Activated CD4-positive, CD25-positive, alpha-beta regulatory T cell treated with anti-CD3 and anti-CD28 coated beads, Interleukin-2, amount 50 U/mL, for 72 hours (primary cell): ENCODE measurements at places on chromosomes 3 and 15.

DNA sequence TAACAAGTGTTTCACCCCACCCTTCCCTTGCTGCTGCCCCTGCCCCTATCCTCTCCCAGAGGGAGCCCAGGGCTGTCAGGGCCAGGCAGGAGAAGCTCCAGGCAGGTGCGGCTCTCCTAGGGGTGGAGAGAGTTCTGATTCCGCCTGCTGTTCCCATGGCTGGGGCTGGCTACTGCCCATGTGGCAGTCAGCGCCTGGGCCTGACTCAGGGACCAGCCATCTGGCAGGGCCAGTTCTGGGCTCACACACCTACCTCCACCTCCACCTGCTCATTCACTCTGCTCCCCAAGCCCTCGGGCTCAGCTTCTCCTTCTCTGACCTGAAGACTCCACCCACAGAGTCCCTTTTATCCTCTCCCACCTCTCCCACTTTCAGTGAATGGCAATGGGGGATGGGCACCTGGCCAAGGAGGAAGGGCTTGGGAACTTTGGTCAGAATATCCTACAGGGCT is 23.4 kb downstream of the AMOTL2 start:
- DNase-seq: no peak

DNA sequence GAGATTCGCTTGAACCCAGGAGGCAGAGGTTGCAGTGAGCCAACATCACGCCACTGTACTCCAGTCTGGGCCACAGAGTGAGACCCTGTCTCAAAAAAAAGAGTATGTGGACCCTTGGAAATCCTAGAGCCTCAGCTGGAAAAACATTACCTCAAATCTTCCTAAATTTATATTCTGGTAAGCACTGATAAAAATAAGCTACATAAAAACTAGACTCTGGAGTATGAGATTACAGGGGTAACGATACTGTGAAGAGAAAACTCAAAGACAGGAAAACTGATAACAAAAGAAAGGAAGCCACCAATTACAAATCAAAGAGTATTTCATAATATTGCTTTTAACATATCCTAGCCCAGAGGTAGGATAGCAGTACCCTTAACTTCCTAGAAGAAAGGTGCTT is 30.3 kb downstream of the SETD2 start:
- no peak for DNase-seq

DNA sequence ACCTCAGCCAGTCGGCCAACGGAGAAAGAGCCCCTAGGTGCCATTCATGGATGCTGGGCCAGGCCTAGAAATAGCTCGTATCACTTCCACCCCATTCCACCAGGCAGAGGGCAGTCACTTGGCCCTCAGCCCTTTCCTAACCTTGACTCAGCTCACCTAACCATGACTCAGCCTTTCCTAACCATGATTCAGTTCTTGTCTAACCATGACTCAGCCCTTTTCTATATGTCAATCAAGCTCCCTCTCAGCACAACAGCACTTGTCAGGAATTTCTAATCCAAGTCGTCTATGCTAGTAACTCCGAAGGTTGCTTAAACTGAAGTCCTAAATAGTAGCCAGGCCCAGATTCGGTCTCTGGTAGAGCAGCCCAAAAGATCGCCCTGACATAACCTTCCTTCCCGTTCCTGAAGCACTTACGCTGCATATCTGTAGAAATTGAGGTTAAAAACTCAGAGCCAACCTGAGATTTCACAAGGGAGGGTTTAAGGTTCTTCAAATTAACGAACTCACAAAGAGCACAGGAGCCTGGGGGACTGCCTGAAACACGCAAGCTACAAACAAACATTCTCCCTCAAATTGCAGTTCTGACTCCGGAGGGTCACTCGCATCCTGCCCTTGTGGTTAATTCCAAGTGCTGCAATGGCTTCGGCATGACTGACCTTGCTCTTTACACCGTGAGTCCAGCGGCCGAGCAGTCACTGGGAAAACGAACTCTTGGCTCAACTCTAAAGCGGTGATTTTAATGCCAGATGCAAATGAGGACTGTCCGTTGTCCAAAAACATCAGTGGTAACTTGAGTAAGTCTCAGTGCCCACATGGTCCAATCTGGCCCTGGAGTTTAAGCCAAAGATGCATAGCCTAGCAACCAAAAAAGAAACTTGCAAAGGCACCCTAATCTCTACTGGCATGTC is 99.9 kb downstream of the ADAMTS17 start:
- DNase-seq: no peak

DNA sequence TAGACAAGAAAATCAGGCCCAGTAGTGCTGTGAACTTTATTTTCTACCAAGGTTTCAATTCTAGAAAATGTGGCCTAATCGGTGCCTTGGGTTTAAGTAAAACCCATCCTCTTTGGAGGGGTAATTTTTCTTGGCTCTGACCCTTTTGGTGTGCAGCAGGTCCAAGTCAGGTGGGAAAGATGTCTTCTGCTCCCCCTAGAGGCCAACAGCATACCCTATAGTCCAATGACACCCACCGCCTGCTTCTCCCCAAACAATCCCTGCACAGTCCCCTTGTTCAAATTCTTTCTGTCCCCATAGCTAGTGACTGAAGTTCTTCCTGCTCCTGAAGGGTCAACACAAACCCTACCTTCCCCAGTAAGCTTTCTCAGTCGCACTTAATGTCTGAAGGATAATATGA is 261.8 kb upstream of the GOLGA6L4 start:
- no peak for DNase-seq

- no peak for DNase-seq
Measured at GRCh38 chr15:52233405-52233804, 42.2 kb upstream of the GNB5 start.

GRCh38 chr3:5001135-5001534 is 21.9 kb downstream of the BHLHE40 start:
- peak; percentile 7 for DNase-seq

DNA sequence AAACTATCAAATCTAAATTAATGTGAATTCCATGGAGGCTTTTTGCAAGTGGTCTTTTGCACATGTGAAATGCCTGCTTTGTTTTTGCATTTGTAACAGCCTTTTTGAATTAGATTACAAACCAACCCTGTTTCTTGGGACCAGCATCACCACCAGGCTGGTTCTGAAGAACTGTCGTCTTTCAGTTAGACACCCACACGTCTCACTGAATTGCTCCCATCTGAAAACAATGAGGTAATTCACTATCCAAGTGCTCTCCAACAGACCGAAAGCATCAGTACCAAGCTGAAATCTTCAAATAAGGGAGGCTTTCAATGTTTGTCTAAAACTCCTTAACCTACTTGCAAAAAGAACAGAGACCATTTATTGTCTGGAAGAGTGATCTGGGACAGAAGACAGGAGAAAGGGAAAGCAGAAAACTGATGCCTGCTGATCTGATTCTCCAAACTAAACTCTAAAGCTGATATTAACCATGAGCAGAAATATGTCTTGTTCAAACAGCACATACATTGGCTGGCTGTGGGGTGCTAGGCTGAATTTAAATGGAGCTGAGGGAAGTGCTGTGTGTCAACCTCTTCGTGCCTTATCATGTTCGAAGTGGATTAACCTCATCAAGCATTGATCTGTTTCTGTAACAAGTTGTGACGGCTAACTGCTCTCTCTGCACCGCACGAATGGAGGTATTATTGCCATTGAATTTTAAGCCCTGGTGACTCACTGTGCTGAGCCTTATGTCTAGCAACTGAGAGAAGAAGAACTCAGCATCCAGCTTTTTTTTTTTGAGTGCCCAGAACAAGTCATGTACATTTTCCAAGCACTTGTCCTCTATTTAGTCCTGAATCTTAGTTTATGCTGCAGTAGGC is 213.7 kb upstream of the P2RY1 start:
- no peak for DNase-seq

- DNase-seq: no peak
Measured at GRCh38 chr15:64780600-64781156, 5.3 kb upstream of the RBPMS2 start.

DNA sequence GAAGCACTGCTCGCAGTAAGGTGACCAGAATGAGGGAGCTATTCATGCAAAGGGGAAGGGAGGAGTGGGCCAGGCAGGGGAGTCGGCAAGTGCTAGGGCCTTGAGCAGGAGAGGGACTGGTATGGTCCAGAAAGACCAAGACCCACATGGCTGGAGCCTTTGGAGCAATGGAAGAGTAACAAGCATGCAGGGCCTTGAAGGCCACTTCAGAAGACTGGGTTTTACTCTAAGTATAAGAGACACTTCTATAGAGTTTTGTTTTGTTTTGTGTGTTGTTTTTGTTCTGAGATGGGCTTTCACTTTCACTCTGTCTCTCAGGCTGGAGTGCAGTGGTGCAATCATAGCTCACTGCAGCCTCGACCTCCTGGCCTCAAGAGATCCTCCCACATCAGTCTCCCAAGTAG is 42.0 kb downstream of the BFSP2 start:
- DNase-seq: no peak

- DNase-seq: no peak
Measured at GRCh38 chr3:8540456-8540855, 38.8 kb downstream of the LMCD1 start.

DNA sequence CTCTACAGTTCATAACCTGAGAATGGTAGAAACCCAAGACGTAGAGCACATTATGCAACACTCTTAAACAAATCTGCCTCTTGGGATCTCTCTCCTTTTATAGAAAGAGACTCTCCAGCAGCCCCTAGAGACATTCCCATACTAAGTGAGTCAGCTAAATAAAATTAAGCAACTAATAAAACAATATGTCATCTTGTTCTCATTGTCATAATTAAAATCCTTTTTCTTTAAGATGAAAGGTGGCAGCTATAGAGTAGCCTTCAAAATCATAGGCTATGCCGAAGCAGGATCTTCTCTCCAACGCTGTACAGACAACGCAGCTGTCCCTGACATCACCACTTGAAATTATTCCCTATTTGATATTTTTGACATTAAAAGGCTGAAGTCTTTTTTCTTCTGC is 790.0 kb downstream of the FHIT start:
- DNase-seq: no peak

DNA sequence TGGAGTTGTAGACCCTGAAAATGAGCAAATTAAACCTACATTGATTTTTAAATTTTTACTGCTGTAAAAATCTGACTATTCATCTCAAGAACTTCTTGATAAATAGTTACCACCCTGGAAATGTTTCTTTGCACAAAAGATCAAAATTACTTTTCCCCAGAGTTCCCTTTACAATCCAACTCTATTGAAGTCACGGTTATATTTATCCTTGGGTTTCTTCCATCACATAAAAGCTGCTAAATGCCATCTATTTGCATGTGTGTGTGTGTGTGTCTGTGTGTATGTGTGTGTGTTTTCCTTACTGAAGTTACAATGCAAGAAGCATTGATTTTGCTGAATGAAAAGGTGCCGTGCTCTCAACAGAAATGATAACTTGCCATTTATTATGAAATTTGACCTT is 1273.0 kb downstream of the ROBO2 start:
- DNase-seq: no peak

- peak; percentile 92 for DNase-seq
Measured at GRCh38 chr3:129428376-129429079, at the start of gene EFCAB12. Gene EFCAB12 (minus strand): TSS chr3:129428636. CDS start chr3:129428488, 148 bp downstream.

GRCh38 chr15:40259021-40259420 is 20.2 kb downstream of the PAK6 start:
- DNase-seq: no peak

GRCh38 chr15:101562428-101563059 is 73.0 kb upstream of the PCSK6 start:
- DNase-seq: no peak

GRCh38 chr15:35491999-35492398 is 54.0 kb downstream of the DPH6 start:
- DNase-seq: no peak

DNA sequence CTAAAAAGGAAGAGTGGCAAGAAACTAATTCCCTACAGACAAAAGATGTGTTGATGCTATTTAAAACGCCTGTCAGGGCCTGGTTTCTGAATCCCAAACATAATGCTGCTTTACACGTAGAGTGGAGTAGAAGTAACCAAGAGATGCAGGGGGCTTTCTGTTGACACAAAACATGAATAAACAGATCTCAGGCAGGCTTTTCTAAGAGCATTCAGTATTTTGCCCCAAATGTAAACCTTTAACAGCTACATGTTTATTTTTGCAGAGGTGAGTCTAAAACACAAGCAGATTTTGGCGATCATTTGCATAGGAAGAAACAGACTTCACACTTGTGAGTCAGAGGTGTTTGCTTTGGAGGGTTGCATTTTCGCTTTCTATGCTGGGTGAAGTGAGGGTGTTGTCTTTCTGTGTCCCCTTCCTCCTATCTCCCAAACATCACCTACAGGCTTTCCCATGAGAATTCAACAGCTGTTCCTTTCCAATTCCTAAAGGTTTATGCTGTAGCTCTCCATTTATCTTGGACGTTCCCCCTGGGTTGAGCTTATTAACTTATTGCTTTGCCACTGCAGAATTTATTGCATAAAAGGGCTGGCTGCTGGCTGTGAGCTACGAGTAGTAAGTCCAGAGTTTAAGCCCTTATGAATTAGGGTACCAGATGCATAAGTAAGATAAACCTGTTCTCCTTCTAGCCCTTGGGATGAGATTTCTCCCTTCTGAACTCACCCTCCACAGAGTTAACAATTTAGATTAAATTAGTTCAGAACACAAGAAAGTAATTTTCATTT is 156.7 kb downstream of the DIPK2A start:
- DNase-seq: no peak

DNA sequence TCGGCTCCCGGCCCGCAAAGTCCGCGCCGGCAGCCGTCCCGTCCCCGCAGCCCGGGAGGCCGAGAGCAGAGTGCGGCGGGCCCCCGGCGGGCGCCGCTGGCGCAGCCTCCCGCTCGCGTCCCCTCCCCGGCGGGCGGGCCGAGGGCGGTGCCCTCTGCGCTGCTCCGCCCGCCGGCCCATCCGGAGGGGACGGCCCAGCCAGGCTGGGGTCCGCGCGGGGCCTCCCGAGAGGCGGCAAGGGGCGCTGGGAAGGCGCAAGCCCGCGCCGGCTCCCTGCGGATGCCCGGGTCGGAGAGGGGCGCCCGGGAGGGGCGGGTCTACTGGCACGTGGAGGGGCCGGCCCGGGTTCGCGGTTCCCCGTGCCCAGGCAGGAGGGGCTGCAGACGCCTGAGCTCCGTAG is at the start of the genes CLCN2 and POLR2H:
CLCN2 (minus strand) TSS at position 74 of the 400 bp plus-strand sequence. CDS start 126 bp downstream, outside the sequence.
POLR2H (plus strand) TSS at position 179 of the 400 bp plus-strand sequence. CDS start 1,783 bp downstream, outside the sequence.
- DNase-seq: no peak

DNA sequence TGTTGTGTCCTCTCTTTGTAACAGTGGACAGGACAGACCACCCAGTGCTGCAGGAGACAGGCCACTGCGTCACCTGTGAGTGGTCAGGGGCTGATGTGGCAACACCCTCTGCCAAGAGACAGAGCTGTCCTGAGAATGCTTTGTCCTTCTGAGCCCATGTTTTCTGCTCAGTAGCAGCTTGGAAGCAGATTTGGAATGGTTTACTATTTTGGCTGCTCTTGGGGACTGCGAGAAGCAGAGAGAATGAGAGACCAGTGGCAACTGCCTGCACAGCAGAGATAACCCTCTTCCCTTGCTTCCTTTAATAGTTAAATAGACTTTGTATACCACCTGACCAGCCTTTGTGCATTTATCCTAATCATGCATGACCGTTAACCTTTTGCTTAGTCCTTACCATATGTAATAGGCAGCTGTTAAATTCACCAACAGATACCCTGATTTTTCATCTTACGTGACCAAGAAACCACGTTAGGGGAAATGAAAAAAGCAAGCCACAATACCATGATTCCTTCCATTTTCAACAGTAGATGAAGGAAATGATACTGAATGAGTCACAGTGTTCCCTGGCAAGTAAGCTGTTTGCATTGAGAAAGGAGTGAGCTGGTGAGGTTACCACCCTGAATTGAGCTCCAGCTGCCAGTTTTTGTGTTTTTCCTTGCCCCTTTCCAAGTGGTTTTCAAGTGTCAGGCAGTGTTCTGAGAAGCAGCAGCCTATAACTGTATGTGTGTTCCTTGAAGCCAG is 35.5 kb downstream of the B3GALNT1 start:
- no peak for DNase-seq
